ENCODE measurements at places on chromosomes 1 and 21.

- no peak for DNase-seq
Measured at GRCh38 chr1:214993419-214993818, 89.1 kb upstream of the KCNK2 start.

DNA sequence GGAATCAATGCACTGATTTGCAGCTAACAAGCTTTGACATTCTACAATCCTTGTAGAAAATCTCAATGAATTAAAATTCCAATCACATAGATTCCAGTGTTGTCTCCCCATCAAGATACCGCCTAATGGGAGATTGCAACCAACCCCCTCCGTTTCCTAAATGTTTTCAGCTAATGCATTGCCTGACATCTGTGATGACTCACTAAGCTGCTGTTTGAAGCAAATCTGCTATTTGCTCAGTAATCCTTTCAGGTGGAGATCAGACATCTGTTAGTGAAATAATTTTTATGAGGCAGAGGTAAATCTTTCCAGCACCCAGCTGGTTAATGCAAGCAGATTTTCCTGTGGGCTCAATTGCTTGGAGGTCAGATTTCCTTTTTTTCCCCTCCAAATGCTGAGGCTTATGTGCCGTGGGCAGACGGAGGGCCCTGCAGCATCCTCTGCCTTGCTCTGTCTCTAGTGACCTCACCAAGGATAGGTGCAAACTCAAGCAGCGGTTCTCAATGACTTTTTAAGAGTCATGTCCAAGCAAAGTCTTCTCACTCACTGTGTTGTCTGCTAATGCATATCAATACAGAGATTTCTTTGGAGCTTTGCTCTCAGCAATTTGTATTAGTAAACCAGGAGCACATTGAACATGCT is 91.1 kb upstream of the RAB3GAP2 start:
- DNase-seq, result no peak

- peak; percentile 68 for DNase-seq
Measured at GRCh38 chr1:6800745-6801144, 15.5 kb downstream of the CAMTA1 start.

DNA sequence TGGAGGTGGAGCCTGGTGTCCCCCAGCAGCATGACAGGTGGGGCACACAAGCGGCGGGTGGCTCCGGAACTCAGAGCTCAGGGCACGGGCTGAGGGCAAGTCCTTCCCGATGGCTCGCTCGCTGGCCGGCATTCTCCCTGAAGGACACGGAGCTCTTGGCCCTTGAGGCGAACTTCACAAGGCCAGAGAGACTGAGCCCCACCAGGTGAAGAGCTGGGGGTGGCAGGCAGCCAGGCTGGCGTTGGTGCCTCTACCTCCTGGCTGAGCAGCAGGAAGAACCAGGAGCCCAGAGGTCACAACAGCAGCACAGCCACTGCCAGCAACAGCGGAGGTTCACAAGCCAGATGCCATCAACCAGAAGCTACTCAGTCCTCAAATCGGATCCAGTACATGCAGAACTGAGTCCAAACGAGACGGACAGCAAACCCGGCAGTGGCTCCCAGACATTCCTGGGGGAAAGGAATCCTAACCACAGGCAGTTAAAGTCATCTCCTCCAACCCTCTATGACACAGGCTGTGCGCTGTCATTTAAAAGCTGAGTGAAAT is 54.1 kb downstream of the NPHP4 start:
- DNase-seq, result no peak

DNA sequence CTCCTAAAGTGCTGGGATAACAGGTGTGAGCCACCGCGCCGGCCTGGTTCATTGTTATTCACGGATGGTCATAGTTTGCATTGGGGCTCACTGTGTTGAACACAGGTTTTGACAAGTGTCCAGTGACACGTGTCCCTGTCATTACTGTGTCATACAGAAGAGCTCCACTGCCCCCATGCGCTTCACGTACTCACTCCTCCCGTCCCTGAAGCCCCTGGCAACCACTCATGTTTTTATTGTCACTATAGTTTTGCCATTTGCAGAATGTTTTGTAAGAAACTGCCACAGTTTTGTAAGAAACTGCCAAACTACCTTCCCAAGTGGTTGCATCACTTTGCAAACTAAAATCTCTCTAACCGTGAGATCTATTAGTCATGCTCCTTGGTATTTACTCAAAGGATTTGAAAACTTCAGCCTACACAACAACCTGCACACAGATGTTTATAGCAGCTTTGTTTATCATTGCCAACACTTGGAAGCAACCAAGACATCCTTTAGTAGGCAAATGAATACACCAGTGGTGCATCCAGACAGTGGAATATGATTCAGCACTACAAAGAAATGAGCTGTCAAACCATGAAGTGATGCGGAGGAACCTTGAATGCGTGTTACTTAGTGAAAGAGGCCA is 163.2 kb upstream of the COL6A1 start:
- DNase-seq, result peak; percentile 7

DNA sequence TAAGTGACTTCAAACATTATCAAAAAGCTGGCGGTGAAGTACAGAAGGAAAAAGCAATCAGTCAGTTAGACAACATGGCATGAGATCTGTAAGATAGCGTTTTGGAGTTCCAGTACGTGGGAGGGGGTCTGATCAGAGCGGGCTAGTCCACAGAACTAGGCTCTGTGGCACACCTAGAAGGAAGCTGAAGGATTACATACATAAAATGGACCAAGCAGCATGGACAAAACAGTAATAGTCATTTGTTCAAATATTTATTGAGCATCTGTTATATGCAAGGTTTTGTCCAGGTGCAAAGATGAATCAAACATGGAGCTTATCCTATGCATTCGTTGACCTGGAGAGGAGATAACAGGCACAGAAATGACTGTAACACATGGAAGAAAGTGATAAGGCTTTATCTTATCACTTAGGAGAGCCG is 22.9 kb upstream of the PLA2G2E start:
- no peak for DNase-seq

DNA sequence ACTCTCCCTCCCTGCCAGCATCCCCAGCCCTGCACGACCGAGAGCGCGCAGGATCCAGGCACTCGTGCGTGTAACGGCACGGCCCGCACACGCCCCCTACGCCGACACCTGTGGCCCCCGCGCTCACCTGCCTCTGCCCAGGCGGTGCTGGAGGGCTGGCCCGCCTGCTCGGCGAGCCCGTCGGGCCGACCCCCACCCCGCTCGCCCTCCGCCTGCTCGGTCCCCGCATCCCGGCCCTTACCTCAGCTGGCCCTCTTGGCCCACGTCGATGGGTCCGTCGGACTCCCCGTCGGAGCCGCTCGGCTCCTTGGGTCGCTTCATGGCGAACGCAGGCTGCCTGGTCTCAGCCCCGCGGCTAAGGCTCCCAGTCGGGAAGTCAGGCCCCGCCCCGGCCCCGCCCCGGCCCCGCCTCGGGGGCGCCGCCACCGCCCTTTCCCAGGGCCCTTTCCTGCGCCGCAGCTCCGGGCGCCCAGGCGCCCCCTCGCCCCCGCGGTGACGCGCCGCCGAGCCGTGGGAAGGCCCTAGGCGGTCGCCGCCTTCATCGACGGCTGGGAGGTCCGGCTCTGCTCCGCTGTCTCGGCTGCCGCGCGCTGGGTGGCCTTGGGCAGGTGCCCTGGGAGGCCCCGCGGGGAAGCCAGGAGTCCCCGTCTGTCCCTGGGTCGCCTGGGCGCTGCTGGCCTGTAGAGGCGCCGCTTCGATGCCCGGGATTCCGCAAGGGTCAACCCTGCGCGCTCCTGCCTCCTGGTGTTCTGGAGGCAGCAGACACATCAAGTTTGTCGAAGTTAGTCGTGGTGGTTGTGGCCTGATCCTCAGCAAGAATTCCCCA is at the start of gene HEYL:
Gene HEYL (minus strand): TSS at position 339 of the 826 bp plus-strand sequence. CDS start 18 bp downstream, at position 321.
- DNase-seq, result peak; percentile 79

DNA sequence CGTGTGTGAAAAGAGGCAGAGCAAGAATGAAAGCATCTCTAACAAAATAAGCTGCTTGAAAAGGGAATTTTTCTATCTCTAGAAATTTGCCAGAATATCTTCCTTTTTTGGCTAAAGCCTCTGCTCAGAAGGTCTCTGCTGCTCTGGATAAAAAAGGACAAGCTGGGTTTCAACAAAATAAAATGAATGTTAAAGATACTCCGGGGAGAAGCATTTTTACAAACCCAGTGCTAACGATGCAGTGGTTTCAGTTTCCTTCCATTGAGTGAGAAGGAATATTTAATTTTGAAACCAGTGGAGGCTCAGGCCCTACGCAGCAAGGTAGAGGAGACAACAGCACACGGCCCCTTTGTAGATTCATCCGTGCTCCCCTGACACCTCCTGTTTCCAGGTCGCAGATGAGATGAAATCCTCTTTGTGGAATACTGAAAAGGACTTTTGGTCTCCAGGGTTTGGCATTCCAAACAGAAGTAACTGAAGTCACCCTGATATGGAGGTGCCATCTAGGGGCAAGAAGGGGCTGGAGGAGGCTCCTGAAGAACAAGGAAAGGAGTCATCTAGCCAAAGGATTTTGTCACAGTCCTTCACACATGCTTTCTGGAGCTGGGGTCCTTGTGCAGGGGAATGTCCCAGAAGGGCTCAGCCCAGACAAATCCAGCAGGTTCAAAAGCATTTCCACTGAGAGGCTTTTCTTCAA is 65.7 kb upstream of the SYT6 start:
- no peak for DNase-seq

GRCh38 chr1:161201836-161202712 is at the start of gene NDUFS2:
Gene NDUFS2, plus strand, starts transcription at chr1:161202367. Its CDS starts 19 bp downstream, at chr1:161202386.
- DNase-seq, result peak; percentile 97

DNA sequence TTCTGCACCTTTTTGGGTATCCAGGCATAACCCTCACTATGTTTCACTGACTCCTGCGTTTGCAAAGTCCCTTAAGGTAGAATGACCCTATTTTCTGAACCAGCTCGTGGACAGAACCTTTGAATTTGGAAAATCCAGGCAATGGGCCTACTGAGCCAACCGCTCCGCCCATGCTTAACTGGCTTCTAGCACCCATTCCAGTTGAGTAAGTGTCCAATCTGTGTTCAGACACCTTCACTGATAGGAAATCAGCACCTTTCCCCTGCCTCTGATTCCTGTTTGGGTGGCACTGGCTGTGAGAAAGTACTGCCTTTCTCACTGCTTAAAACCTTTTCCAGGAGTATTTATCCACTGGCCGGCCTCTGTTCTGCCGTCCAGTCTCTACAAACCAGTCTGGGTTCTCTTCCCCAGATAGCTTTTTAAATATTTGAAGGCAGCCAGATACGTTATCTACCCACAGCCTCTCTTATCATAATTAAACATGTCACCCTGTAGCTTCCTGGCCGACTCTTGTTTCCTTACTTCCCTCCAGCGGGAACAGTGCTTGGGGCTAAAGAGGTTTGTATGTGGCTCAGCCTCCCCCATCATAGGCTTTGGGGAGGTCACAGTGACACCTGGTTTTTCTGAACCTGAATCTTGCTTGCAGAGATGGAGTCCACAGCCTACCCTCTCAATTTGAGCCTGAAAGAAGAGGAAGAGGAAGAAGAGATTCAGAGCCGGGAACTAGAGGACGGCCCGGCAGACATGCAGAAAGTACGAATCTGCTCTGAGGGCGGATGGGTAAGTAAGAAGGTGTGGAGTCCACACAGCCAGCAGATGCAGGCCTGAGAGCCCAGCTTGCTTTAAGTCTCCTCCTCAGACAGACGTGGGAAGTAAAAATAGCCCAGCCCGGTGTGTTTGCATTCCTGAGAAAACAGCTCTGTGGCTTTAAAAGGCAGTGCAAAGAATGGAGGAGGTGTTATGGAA is 1.3 kb downstream of the POGK start:
- peak; percentile 30 for DNase-seq

GRCh38 chr1:85984636-85985035 is 171.9 kb downstream of the COL24A1 start:
- no peak for DNase-seq

- no peak for DNase-seq
Measured at GRCh38 chr1:24921412-24921811, 8.7 kb downstream of the RUNX3 start.

DNA sequence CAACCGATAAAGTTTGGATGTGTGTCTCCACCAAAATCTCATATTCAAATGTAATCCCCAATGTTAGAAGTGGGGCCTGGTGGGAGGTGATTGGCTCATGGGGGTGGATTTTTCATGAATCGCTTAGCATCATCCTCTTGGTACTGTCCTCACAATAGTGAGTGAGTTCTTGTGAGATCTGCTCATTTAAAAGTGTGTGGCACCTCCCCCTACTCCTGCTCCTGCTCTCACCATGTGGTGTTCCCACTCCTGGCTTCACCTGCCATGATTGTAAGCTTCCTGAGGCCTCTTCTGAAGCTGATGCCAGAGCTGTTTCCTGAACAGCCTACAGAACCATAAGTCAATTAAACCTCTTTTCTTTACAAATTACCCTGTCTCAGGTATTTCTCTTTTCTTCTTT is 28.2 kb upstream of the PRDX6 start:
- DNase-seq, result no peak

DNA sequence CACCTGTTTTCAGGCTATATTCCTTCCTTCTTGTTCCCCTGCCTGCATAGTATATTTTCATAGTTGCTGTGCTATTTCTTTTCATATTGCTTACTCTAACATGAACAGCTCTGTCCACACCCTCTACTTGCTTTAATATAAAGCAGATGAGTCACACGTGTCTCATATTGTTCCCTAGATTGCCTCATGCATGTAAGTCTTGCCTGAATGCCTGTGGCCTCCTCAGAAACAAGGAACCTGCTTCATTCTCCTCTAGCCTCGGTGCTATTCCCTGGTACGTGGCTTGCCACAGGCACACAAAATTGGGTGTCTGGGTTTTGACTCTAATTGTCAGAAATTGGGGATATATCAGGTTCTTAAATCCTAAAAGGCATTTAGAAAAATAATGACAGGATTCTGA is 16.5 kb upstream of the PKP1 start:
- DNase-seq, result peak; percentile 68
